ENCODE measurements at places on chromosomes 16 and 17. TPM values are rescaled to one million over a fixed set of nuclear protein-coding genes. Genes with fewer than 3 reads are reported as not detected.

DNA sequence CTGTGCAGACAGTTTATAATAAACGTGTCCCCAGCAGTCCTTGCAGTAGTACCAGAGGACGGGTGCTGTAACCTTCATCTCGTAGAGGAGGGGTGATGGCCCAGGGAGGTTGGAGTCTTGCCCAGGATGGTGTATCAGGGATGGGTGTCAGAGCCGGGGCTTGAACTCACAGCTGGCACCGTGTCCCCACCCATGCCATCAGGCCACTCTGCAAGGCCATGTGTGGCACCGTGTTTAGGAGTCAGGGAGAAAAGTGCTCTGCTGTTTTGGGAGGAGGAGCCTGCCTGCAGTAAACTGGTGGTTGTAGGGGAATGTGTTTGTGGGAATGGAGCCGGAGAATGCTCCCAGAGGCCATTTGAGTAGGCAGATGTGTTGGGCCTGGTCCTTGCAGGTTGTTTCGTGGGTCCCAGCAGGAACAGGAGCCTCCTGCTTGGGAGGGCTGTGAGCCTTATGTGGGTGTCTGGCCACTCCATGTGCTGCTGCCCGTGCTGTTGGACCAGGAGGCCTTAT is 1.7 kb downstream of the ADORA2B start:
- no peak for DNase-seq

GRCh38 chr17:62566996-62567578 is 60.4 kb upstream of the MRC2 start:
- DNase-seq: no peak

HOXB4 gene
- 5.7 TPM for total RNA-seq

ZMYND15 gene
- 2.9 TPM for total RNA-seq

CIBAR2 gene
- not detected for total RNA-seq
